Neural progenitor cell (in vitro differentiated cells): ENCODE measurements at places on chromosomes 1 and 21.

GRCh38 chr21:16194788-16195537, 465.2 kb downstream of the USP25 start:
- peak; percentile 3 for DNase-seq

- no peak for DNase-seq
Measured at GRCh38 chr1:170218257-170218650, 72.5 kb downstream of the NTMT2 start.

- DNase-seq, result no peak
Measured at GRCh38 chr1:67733681-67734322, 48.8 kb downstream of the GADD45A start.

DNA sequence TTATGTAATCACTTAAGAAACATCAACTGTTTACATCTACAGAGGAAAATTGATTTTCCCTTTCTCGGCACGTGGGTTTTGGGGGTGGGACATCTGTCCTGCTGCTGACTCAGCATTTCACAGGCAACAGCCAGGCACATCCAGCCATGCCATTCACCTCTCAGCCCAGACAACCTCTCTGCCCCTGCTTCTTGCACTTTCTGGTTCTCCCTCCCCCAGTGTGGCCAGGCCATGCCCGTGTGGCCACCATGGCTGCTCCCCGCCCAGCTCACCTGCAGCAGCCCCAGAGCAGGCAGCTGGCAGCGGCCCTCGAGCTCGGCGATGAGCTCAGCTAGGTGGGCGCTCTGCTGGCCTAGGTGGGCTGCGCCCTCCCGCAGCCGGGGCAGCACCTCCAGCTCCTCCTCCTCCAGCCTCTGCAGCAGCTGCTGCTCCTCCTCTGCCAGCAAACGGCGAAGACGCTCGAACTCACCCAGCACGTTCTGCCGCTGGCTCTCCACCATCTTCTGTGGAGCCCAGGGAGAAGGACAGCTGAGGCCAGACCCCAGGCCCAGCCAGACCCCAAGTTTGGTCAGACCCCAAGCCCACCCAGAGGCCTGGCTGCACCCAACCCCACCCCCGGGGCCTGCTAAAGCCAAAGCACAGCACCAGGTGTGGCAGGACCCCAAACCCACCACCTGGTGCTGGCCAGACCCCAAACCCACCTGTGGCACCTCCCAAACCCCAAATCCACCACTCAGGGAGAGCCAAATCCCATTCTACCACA, 5.8 kb downstream of the TRIM11 start:
- DNase-seq, result no peak

GRCh38 chr1:63907051-63907450, 133.2 kb downstream of the ROR1 start:
- no peak for DNase-seq

- no peak for DNase-seq
Measured at GRCh38 chr1:240666568-240667198, 54.7 kb upstream of the GREM2 start.

DNA sequence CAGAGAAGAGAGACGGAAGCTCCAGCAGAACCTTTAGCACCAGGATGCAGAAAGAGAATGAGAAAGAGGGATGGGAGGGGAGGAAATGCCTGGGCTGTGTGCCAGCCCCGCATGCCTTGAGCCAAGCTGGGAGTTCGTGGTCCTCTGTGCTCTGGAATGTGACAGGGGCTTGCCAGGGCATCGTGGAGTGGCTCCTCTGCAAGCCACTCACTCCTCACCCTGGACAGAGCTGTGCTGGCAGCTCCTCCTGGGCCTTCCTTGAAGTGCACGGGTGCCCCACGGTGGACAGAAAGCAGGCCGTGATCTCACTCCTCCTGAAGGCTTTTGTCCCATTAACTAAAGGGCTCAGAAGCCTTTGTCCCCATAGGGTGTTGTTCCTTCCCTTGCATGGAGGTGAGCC, 34.8 kb upstream of the PRELP start:
- peak; percentile 55 for DNase-seq

- DNase-seq, result no peak
Measured at GRCh38 chr1:35222322-35223083, 29.6 kb upstream of the SFPQ start.

DNA sequence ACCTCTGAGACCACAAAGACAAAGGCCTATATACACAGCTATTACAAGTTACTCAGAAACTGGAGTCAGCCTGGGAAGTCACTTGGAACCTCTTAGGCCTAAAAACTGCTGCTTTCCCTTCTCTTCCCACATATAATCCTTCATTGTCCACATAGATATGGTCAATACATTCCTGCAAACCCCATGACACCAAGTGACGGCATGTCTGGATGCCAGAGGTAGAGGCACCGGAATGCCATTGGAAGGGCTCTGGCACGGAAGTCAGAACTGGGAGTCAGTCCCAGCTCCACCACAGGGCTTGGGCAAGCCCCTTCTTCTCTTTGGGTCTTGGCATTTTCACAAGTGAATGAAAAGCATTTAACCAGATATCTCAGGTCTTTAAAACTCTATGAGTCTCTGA, 204.7 kb downstream of the MATN1 start:
- DNase-seq, result no peak

DNA sequence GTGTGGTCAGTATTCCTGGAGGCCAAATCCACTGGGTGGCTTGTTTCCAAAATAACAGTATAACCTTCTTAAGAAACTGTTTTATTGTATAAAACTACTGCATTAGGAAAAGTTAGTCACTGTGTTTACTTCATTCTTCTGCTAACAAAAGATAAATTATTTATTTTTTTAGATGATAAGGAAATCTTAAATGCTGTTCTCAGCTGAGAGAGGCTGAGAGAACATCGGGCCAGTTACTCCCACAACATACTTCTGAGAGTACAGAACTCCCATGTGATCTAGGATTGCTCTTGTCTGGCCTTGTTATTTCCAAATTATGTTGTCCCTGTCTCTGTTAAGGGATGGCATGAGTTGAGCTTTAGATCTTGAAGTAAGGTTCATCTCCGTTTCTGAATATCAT, 96.7 kb upstream of the CXADR start:
- DNase-seq, result no peak

DNA sequence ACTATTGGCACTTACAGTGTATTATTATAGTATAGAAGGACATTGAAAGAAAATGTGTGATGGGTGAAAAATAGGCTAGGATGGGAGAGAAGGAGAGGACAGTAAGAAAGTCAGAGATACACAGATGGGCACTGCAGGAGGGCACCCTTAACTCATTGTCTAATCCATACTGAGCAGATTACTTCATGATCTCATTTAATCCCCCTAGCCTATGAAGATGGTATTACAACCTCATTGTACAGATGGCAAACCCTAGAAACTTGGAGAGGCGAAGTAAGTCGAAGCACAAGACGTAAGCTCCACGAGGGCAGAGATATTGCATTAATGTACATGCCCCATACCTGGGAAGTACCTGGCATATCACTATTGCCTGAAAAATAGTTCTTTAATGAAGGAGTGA, 346.9 kb upstream of the DAB1 start:
- peak; percentile 41 for DNase-seq

DNA sequence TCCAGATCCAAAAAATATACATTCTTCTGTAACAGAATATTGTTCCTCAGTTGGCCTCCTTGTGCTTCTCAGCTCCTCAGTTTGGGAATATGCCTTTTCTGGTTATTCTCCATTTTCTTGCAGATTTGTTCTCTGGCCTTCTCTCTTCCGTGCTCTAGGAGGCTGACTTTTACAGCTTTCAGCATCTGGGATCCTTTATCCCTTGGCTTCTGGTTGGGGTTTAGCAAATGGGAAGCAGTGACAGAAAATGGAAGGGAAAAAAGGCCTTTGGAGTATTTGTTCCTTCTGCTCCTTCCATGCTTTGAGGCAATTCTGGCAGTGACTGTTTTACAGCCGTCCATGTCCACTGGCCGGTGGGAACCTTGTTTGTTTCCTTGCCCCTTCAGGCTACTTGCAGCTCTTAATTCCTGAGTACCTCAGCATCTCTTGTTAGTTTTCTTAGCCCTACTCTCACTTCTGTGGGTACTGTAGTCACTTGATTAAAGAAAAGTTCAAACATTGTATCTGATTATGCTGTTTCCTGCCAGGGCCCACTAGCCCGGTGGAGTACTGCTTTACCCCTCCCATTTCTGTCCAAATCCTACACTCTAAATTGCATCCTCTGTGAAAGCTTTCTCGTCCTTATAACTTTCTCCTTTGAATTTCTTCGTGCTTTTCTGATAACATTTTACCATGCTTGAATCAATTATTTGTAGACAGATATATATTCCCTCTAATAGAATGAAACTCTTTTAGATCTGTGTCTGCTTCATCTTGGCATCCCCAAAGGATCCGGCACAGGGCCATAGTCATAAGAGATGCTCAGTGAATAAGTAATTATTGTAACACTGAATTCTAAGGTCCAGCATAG, 118.2 kb downstream of the OSBPL9 start:
- DNase-seq, result no peak

DNA sequence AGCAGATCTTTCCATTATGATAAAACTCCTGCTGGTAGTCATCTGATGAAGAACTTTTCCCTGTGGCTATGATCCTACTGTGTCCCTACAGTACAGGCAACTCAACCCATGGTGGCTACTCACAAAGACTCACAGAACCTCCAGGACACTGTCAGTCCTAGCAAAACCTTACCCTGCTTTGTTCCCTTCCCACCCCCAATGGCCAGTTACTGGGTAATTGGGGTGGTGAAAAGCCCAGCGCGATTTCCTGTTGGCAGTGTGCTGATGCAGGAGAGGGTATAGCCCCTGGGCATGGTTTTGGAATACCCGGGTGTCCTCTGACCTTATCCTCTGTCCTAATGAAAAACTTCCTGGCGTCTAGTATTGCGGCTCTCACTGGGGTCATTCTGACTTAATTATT, 533 bp upstream of the RGL1 start:
- peak; percentile 29 for DNase-seq

GRCh38 chr21:28148400-28149064, 844.1 kb downstream of the LTN1 start:
- DNase-seq, result no peak

GRCh38 chr1:193070942-193071341, 11.5 kb downstream of the RO60 start:
- DNase-seq, result no peak

- peak; percentile 4 for DNase-seq
Measured at GRCh38 chr1:152107984-152108881, 7.0 kb downstream of the TCHH start.

DNA sequence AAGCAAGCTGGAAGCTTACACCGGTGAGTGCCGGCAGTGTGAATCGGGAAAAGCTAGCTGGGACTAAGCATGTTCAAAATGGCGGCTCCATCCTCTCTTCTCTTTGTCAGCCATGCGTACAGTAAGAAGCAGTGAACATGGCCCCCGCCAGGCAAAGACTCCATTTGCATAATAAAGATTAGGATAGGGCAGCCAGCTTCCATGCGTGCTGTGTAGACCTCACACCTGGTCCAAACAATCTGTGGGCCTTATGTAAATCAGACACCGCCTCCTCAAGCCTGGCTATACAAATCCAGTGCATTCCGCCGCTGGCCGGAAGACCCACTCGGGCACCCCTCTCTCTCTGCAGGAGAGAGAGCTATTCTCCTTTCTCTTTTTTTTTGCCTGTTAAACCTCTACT, 150.3 kb downstream of the TIAM1 start:
- DNase-seq, result peak; percentile 15

DNA sequence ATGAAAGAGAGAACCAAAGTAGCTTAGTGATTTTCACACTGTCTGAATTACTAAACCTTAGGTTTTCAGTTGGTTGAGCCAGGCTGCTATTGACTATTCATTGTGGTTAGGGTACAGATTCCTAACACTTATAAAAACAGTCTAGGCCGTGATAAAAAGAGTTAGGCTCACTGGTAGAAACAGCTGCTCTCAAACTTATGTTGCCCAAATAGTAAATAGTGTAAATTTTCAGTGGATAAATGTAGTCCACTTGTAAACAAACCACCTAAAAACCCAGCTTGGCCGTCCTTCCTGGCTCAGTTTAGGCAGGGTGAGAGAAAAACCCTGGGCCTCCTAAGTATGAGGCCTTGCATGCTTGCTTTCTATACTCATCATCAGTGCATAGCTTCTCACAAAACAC, 34.9 kb downstream of the ARID1A start:
- DNase-seq, result no peak

GRCh38 chr21:35401476-35401875, 352.4 kb upstream of the RUNX1 start:
- no peak for DNase-seq

DNA sequence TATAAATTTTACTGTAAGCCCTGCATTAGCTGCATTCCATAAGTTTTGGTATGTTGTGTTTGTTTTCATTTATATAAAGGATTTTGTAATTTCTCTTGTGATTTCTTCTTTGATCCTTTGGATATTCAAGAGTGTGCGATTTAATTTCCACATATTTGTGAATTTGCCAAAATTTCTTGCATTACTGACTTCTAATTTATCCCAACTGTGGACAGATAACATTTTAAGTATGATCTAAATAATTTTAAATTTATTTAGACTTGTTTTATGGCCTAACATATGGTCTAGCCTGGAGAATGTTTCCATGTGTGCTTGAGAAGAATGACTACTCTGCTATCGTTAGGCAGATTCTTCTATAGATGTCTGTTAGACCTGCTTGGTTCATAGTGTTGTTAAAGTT, 23.2 kb downstream of the RPE65 start:
- no peak for DNase-seq
